ENCODE measurements at places on chromosomes 13 and 19.

GRCh38 chr19:18456974-18457373 lies 19.0 kb upstream of the ISYNA1 start:
- no peak for DNase-seq

- DNase-seq: no peak
Measured at GRCh38 chr19:14505488-14506239, 9.7 kb upstream of the GIPC1 start.

DNA sequence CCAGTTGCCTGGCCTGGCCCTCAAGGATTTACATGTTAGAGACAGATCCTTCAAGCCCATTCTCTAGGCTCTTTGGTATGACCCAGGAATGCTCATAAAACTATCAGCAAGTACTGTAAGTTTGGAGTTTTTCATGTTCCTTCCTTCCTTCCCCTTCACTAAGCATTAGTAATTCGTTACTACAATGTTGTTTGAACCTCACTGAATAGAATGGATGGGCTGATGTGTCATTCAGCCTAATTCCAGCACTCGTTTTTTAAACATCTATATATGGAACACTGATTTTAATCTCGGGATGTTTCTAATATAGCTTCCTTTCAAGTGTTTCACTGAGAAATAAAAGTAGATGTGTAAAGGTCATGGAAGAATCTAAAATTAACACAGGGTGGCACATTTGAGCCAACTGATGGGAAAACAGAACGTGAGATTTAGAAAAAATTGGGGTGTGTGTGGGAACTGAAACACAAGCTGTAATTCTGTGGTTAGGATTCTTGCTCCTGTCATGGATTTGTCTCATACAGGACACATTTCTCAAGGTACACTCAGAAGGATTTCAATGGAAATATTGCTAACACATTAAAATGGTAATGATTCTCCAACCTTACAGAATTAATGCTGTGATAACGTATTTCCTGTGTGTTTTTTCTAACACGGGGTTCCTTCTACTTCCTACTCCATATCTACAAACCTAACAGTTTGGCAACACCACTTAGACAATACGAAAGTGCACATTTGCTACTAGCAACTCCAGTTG lies 93.4 kb downstream of the FLT1 start:
- no peak for DNase-seq

- no peak for DNase-seq
Measured at GRCh38 chr19:2014131-2014571, 1.4 kb downstream of the BTBD2 start.

Measured in omental fat pad (tissue), 4 donors.